Stimulated activated CD8-positive, alpha-beta memory T cell treated with anti-CD3 and anti-CD28 coated beads, Interleukin-4, amount 100 ng/mL, for 4 hours (primary cell): ENCODE measurements at places on chromosomes 16 and 17.

- peak; percentile 36 for DNase-seq
These were observed 7.3 kb upstream of the RHOT2 start for GRCh38 chr16:660459-661183.

DNA sequence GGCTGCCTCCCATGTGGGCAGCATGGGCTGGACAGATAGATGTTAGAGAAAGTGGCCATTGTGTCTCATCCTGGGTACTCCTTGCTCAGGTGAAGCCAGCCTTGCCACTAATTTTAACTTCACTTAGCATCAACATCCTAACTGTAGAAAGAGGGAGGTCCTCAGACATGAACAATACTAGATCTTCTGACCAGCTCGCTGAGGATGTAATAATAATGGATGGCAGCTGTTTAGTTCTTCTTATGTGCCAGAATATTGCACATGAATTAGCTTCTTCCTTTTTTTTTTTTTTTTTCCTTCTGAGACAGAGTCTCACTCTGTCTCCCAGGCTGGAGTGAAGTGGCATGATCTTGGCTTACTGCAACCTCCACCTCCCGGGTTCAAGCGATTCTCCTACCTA, 232.4 kb downstream of the CCDC182 start:
- no peak for DNase-seq

DNA sequence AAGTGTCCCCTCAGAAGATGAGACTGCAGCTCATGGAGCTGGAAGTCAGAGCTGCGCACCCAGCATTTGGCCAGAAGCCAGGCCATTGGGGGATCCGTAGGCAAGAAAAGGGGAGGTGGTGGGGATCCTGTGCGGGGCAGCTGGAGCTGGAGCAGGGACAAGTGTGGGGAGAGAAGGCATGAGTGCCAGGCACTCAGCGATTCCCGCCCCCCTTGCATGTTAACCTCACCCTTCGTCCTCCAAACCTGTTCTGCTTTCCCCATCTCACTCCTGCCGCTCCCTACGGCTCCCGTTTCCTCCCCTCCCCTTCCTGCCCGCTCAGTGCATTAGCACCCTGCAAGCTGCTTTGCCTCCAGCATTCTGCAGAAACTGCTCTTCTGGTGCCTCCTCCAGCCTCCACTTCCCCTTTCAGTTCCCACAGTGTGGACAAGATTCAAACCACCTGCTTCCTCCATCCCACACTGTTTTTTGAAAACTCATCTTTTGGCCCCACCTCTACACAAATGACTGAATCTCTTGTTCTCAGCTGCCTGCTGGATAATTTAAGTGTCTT, 5.6 kb downstream of the ALOX15 start:
- DNase-seq: no peak

GRCh38 chr16:49995720-49996119, 29.3 kb upstream of the CNEP1R1 start:
- no peak for DNase-seq

DNA sequence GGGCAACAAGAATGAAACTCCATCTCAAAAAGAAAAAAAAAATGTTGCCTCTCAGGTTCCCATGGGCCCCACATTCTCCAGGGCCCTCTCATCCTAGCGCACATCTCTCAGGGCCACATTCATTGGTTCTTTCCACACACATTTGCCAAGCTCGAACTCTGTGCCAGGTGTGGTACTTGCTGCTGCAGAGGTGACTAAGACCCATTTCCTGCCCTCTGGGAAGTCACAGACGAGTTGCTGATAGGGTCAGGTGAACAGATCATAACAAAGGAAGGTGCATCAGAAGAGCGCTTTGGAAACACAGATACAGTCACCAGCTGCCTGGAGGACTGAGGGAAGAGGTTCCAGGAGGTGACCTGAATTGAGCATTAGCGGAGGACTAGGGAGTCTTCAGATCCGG, 1.0 kb downstream of the GSDMA start:
- DNase-seq: no peak

GRCh38 chr16:22721511-22722100, 92.4 kb upstream of the HS3ST2 start:
- DNase-seq: no peak

DNA sequence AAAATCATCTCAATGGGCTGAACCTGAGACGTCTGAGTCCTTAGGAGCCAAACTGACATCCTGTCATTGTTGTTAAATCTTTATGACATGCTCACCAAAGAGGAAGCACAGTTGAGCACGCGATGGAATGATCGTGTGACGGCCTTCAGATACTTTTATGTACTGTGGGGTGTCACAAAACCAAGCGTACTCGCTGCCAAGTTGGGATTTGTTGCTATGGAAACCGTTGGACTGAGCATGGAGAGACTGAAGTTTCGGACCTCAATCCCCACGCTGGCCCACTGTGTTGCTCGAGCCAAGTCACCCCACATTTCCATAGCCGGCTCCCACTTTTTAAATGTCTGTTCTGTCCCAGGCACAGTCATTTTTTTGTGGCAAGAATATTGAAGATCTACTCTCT, 222.8 kb upstream of the SDK2 start:
- no peak for DNase-seq

DNA sequence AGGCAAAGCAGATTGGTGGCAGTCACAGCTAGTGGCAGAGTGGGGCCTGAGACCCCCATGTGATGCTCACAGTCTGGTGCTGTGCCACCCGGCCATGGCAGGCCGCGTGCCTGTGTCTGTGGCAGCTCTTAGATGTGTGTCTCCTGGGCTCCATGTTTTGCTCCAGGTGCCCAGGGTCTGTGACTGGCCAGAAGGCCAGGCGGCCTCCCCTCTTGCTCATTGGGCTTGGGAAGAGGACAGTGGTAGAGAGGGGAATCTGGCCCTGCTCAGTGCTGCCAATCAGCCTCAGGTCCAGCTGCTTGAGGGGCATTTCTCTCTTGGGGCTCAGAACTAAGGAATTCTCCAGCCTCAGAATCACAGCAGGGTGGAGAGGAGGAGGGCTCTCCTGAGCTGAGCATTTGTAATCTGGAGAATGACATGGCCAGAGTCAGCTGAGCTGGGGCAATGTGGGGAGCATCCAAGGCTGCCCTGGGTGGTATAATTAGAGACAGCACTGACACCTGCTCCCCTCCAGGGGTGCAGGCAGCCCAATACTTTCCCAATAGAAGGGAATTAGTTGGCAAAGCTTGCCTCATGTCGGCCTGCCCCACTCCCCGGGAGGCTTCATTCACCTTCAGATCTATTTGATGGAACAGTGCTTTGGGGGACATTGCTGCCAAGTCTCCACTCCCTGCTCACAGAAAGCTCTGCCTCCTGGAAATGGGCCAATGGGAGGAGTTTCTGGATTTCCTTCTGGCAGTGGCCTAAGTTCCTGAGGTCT, 2.7 kb upstream of the LASP1NB start:
- DNase-seq: no peak

DNA sequence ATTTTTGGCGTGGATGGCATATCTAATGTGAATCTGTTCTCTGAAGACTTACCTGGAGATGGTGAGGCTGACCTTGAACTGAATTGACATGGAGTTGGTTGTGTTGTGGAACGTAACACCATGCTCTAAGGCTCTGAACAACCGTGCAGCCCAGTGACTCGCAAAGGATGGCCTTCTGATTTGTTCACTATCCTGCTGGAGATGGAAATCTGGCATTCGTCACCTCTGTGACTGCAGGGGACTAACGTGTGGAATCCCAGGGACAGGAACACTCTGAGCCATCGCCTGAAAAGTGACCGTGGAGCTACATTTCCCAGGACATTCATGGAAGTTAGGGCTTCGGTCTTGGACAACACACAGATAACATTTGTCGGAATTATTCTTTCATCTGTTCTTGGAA, 61.1 kb downstream of the BANP start:
- DNase-seq: no peak

- no peak for DNase-seq
These were observed 15.4 kb upstream of the ENPP7 start for GRCh38 chr17:79715098-79715942.

DNA sequence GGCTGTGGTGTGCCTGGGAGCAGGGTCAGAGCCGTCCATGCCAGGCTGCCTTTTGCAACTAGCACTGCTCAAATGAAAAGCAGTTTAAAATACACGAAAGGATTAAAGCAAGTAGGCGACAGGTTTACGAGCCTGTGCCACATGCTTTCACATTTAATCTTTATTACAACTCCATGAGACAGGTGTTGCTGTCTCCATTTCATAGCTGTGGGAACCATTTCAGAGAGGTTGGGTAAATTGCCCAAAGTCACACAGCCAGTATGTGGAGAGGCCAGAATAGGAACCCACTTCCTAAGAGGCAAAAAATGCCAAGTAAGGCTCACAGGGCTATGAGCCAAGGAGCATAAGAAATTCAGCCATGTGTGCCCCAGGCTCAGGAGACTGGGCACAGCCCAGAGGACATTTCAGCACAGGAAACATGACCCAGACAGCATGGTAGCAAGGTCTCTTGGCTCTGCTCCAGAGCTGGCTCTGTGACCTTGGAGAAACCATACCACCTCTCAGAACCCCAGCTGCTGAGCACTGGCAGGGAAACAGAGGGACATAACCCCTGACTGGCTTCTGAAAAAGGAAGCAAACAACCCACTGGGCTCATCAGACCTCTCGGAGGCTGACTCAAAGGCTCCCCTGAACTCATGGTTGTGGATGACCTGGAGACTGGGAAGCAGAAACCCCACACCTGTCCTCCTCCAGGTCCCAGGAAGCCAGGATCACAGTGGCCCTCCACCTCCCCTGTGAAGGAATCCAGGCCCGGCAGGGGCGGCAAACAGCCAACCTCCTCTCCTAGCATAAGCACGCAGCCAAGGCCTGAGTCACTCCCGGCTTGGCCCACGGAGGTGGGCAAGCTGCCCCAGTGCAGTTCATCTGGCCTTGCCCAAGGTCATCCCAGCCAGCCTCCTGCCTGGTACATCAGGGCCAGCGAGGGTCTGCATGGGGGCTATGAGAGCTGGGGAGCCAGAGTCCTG, 40.3 kb upstream of the MRPS23 start:
- DNase-seq: no peak

GRCh38 chr16:14286368-14287230, 215.5 kb downstream of the MRTFB start:
- no peak for DNase-seq

GRCh38 chr16:85535352-85536072, 77.6 kb upstream of the GSE1 start:
- DNase-seq: no peak
